ENCODE measurements at places on chromosomes 7 and 10. TPM values are rescaled to one million over a fixed set of nuclear protein-coding genes. Genes with fewer than 3 reads are reported as not detected.

Gene TFEC
- total RNA-seq = 0.47 TPM

Gene CPEB3
- 2.3 TPM for total RNA-seq

Gene RHOBTB1
- total RNA-seq = 0.05 TPM

Gene HKDC1
- total RNA-seq = 1.8 TPM

Gene OR2A5
- not detected for total RNA-seq

Gene CALML5
- not detected for total RNA-seq

Gene GPR146
- total RNA-seq = 2.7 TPM

Data from activated CD8-positive, alpha-beta T cell treated with anti-CD3 and anti-CD28 coated beads, Interleukin-2, amount 10 ng/mL, durations not matched to agents 7 days and 5 days (primary cell).